HT-29 (cell line): ENCODE measurements at places on chromosomes 3 and 15.

GRCh38 chr3:16112910-16113504 is 61.5 kb upstream of the GALNT15 start:
- no peak for DNase-seq

- DNase-seq, result no peak
Measured at GRCh38 chr3:140447136-140447535, 230.7 kb upstream of the TRIM42 start.

GRCh38 chr15:68553994-68554720 is 24.6 kb upstream of the CORO2B start:
- peak; percentile 86 for DNase-seq

- no peak for DNase-seq
Measured at GRCh38 chr3:72576563-72576962, 271.7 kb downstream of the SHQ1 start.

DNA sequence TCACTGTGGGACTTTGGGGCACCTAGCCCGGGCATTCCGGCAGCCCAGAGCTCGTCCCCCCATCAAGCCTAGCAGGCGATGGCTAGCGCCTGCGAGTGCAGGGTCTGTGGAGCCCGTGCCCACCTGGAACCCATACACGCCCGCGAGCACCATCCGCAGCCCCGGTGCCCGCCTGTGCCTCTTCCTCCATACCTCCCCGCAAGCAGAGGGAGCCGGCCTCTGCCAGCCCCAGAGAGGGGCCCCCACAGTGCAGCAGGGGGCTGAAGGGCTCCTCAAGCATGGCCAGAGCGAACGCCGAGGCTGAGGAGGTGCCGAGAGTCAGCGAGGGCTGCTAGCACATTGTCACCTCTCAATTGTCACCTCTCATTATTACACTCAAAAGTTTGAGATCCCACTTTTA is 167.8 kb upstream of the EPHA6 start:
- DNase-seq, result no peak

- DNase-seq, result no peak
Measured at GRCh38 chr15:90432253-90432652, 44.2 kb downstream of the IQGAP1 start.

DNA sequence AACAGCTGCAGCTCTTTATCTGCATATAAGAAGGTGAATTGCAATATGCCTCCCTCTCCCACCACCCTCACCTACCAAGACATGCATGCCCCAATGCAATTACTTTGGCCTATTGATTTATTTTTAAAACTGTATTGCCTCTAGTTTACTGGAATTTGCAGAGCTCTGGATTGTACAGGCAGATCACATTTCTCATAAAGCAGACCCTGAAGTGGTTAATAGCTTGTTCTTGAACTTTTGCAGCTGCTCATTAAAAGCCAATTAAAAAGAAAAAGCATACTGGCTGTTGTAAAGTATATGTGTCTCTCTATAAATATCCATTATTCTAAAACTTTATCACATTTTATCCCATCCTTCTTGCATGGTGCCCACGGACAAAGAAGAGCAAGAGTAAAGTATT is 221.5 kb upstream of the TOPAZ1 start:
- DNase-seq, result no peak
